Trophoblast cell (in vitro differentiated cells and primary cell): ENCODE measurements at places on chromosomes 16 and 17.

- no peak for DNase-seq
- H3K4me1 ChIP-seq = no peaks in the 10 kb centered on the region
- H3K36me3 ChIP-seq = no peaks in the 10 kb centered on the region
- H3K27ac ChIP-seq = no peak overlapping the region
Measured at GRCh38 chr17:80463784-80464400, 12.5 kb downstream of the NPTX1 start.

- no peak overlapping the region for H3K27ac ChIP-seq
- H3K4me1 ChIP-seq = peaks cover 24% of the 10 kb centered on the region
- no peak overlapping the region for H3K4me3 ChIP-seq
- peaks cover 63% of the 10 kb centered on the region for H3K27me3 ChIP-seq
- no peaks in the 10 kb centered on the region for H3K36me3 ChIP-seq
Measured at GRCh38 chr17:36930583-36930900, 6.7 kb upstream of the LHX1 start.

DNA sequence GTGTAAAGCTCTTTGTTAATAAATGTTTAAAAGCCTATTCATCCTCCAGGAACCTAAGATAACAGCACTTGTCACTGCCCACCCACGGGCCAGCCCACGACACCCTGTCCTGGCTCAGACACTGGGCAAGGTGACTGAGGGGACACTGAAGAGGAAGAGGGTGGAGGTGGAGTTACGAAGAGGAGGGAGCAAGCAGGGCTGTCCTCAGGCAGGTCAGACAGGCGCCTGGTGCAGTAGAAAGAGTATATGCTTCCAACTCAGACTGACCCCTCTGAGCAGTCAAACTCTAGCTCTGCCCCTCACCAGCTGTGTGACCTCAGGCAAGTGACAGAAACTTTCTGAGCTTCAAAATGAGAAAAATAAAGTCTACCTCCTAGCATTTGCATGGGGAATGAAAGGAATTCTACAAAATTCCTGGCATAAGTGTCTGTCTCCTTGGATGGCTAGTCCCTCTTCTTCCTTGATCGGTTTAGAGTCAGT, 22.8 kb downstream of the TEX2 start:
- H3K4me1 ChIP-seq = peaks cover 21% of the 10 kb centered on the region
- H3K36me3 ChIP-seq = no peaks in the 10 kb centered on the region
- H3K4me3 ChIP-seq = no peak overlapping the region
- peak; percentile 69 for DNase-seq
- no peaks in the 10 kb centered on the region for H3K27me3 ChIP-seq

- no peaks in the 10 kb centered on the region for H3K27me3 ChIP-seq
- peaks cover 33% of the 10 kb centered on the region for H3K4me1 ChIP-seq
- H3K27ac ChIP-seq = peak within 1 kb of the TSS; percentile 1
- H3K36me3 ChIP-seq = peaks cover 6% of the 10 kb centered on the region
Measured at GRCh38 chr17:48577946-48578615, at the start of gene HOXB4. HOXB4 (minus strand) TSS chr17:48578350; CDS start chr17:48578319, 31 bp downstream.

DNA sequence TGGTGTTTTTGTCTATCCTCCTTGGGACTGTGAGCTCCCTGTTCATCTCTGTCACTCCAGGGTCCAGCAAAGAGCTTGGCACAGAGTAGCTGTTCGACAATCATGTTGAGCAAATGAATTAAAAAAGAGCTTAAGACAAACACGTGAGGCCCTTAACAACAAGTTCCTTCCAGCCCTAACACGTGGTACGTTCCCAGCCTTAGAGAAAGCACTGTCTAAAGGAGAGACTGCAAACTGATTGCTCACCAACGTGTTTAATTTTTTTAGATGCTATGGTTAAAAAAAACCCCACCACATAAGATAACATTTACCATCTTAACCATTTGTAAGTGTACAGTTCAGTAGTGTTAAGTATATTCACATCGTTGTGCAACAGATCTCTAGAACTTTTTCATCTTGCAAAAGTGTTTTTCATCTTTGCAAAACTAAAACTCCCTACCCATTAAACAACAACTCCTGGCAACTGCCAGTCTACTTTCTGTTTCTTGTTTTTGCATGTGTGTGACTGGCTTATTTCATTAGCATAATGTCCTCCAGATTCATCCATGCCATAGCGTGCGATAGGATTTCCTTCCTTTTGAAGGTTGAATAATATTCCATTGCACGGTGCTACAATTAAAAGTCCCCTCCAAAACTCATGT, 28.2 kb downstream of the LAT start:
- H3K27ac ChIP-seq = no peak overlapping the region
- H3K4me1 ChIP-seq = no peaks in the 10 kb centered on the region
- no peaks in the 10 kb centered on the region for H3K27me3 ChIP-seq
- H3K4me3 ChIP-seq = no peak overlapping the region
- no peak for DNase-seq

DNA sequence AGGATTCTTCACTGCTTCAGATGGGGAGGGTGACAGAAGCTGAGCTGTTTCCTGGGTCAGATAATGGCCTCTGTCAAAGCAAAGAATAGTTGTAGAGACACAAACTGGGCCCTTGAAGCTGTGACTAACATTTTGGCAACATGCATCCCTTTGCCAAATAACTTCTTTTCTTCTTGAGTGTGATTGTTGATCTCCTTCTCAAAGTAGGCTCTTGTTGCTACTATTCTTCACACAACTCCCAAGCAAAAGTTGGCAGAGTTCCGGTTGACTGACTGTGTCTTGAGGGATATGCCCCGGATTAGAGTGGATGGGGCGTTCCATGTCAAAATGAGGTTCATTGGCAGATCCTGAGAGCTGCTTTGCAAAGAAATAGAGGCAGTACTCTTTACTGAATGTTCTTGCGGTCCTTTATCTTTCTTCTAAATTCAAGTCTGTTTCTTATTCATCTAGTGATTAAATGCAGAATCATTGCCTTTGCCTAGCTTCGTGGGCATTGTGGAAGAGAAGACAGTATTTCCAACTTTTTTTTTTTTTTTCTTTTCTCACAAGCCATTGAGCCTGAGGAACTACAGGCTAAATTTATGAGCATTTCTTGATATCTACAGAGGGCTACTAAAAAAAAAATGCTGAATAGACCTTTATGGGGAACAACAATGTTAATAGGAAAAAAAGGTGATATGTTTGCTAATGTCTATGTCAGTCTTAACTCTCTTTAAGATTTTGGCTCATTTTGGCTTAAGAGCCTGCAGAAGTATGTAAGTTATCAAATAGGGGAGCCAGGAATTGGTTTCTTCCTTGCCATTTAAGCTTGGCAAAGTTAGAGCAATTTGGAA, 5.8 kb downstream of the WIPF2 start:
- H3K27ac ChIP-seq = no peak overlapping the region
- no peak for DNase-seq
- peaks cover 4% of the 10 kb centered on the region for H3K4me1 ChIP-seq
- peaks cover 6% of the 10 kb centered on the region for H3K36me3 ChIP-seq

DNA sequence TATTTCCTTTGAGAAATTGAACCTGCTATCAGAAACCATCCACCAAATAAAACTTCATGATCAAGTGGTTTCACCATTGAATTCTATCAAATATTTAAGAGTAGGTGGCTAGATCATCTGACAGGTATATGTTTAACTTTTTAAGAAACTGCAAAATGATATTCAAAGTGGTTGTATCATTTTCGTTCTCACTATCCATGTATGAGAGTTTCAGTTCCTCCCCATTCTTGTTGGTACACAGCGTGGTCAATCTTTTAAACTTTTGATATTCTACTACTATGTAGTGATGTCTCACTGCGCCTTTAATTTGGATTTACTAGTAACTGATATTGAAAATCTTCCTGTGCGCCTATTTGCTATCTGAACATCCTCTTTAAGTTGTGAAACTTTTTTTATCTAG, 163.7 kb downstream of the CYB561 start:
- H3K27me3 ChIP-seq = no peaks in the 10 kb centered on the region
- H3K4me1 ChIP-seq = no peaks in the 10 kb centered on the region
- DNase-seq = no peak
- peaks cover 8% of the 10 kb centered on the region for H3K36me3 ChIP-seq

DNA sequence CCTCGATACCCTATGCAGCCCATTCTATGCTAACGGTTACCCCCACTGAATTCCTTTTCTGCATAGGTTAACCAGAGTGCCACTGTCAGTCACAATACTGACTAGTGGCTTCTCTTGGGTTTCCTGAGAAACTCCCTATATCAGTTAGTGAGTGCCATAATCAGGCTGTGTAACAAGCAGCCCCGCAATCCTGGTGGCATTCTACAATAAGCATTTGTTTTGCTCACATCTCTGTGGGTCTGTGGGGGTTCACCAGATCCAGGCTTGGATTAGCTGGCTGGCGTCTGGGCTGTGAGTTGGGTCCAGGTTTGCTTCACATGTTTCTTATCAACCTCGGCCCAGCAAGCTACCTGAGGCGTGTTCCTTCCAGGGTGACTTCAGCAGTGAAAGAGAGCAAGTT, 42.4 kb downstream of the TMEM235 start:
- no peaks in the 10 kb centered on the region for H3K36me3 ChIP-seq
- H3K4me3 ChIP-seq = no peak overlapping the region
- DNase-seq = no peak
- no peak overlapping the region for H3K27ac ChIP-seq
- no peaks in the 10 kb centered on the region for H3K27me3 ChIP-seq
- H3K4me1 ChIP-seq = peaks cover 34% of the 10 kb centered on the region

DNA sequence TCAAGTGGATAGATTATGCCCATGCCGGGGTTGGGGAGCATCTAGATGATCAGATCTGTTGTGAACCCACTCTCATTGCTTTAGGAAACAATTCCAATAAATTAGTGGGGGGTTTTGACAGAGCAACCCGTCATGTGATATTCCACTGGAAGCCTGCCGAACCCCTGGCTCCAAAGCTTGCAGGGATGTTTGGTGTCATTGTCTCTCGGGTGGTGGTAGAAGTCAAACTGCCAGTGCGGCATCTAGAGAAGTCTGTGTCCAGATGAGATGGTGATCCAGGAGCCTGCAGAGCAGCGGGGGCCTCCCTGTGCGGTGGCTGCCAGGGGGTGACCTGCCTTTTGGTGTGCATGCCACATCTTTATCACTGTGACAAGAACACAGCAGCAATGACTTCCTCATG, 91.7 kb downstream of the SHISA6 start:
- no peaks in the 10 kb centered on the region for H3K4me1 ChIP-seq
- no peaks in the 10 kb centered on the region for H3K36me3 ChIP-seq
- H3K4me3 ChIP-seq = no peak overlapping the region
- H3K27me3 ChIP-seq = no peaks in the 10 kb centered on the region
- DNase-seq = no peak

DNA sequence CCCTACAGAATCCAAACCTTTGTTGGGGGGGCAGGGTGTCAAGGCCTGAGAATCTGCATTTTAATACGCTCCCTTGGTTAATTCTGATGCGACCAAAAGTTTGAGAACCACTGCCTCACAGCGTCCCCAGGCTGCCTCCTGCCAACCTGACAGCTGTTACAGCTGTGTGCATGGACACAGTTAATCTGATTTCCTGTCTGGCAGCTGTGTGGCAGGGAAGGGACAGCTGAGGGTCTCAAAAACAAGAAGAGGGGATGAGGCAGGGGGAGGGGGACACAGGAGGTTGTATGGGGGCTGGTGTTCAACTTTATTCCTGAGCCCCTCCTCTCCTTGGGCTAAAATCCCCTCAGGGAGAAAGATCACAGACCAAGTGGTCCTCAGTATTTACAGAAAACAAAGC, 17.5 kb downstream of the HDAC5 start:
- H3K27ac ChIP-seq = no peak overlapping the region
- peaks cover 27% of the 10 kb centered on the region for H3K4me1 ChIP-seq
- H3K36me3 ChIP-seq = peaks cover 10% of the 10 kb centered on the region
- H3K4me3 ChIP-seq = no peak overlapping the region
- H3K27me3 ChIP-seq = no peaks in the 10 kb centered on the region

- H3K27ac ChIP-seq = no peak overlapping the region
- H3K4me3 ChIP-seq = no peak overlapping the region
- H3K4me1 ChIP-seq = peaks cover 12% of the 10 kb centered on the region
- no peaks in the 10 kb centered on the region for H3K27me3 ChIP-seq
- no peak for DNase-seq
Measured at GRCh38 chr16:3872216-3872895, 8.2 kb downstream of the CREBBP start.

DNA sequence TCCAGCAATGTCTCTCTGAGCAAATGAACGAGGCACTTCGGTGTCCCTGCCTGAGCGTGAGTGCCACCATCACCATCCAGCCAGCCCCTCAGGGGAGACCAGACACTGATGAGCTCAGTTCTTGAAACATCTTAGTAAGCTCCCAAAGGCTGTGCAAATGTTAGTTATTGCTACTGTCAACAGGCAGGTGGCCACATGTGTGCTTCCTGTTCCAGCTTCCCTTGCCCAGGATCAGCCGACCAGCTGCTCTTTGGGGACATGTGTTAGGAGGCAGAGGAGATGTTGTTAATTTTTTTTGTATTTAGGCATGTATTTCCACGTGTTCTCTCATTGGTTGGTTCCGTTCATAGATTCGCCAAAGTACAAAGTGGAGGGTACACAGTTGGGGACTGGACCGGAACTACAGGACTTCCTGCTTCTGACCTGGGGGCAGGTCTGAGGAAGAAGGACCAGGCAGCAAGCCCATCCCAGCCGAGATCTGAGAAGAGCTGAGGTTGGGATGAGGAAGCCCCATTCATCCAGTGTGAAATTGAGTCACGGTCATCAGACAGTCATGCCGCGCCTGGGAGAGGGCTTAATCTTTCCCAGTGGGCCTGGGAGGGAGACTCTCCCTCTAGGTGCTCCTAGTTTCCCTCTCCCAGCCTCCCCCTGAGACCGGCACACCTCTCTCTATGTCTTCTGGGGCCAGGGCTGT, 3.8 kb downstream of the TTYH2 start:
- no peaks in the 10 kb centered on the region for H3K27me3 ChIP-seq
- H3K4me1 ChIP-seq = peaks cover 12% of the 10 kb centered on the region
- no peak for DNase-seq
- H3K27ac ChIP-seq = no peak overlapping the region
- no peak overlapping the region for H3K4me3 ChIP-seq

GRCh38 chr16:25966172-25967097, 274.7 kb downstream of the HS3ST4 start:
- no peaks in the 10 kb centered on the region for H3K36me3 ChIP-seq
- H3K27me3 ChIP-seq = no peaks in the 10 kb centered on the region
- no peak overlapping the region for H3K4me3 ChIP-seq
- H3K4me1 ChIP-seq = no peaks in the 10 kb centered on the region
- H3K27ac ChIP-seq = no peak overlapping the region

GRCh38 chr17:5536866-5537650, 47.3 kb downstream of the NLRP1 start:
- H3K27me3 ChIP-seq = no peaks in the 10 kb centered on the region
- no peak overlapping the region for H3K27ac ChIP-seq
- no peak for DNase-seq
- no peaks in the 10 kb centered on the region for H3K4me1 ChIP-seq

- no peaks in the 10 kb centered on the region for H3K36me3 ChIP-seq
- no peak overlapping the region for H3K4me3 ChIP-seq
- no peak for DNase-seq
- H3K27ac ChIP-seq = no peak overlapping the region
- no peaks in the 10 kb centered on the region for H3K4me1 ChIP-seq
Measured at GRCh38 chr16:86375851-86376250, 134.5 kb upstream of the FOXF1 start.
